ENCODE measurements at places on chromosomes 11 and 22.

DNA sequence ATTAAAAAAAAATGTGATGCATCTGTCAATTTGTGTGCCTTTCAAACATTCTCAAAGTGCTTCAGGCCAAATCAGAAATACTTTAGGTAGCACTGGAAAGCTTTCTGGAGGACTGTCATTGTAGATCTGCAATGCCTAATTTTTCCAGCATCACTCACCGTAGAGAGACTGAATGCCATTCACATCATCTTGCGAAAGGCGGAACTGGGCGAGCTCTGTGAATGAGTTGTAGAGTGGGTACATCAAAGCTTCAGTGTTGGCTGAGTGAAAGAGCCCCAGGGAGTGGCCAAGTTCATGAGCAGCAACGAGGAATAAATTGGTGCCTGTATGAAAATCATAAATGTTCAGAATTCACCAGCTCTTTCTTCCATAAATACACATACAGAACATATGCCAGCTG, 4.0 kb downstream of the MMP10 start:
- DNase-seq = no peak

GRCh38 chr22:23072911-23073491, 2.7 kb downstream of the GNAZ start:
- DNase-seq = no peak

DNA sequence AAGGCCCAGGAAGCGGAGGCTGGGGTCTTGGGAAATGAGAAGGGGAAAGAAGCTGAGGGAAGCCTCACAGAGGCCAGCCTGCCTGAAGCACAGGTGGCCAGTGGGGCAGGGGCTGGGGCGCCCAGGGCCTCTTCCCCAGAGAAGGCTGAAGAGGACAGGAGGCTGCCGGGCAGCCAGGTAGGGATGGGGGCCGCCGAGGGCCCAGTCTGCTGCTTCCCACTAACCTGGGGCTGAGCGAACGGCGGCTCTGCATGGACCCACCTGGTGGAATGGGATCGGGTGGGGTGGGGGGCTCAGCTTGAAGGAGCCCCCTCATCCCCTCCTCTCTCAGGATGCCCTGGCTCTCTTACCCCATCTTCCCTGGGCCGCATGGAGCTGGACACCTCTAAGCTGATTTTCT, 7.7 kb downstream of the EHBP1L1 start:
- DNase-seq = no peak

DNA sequence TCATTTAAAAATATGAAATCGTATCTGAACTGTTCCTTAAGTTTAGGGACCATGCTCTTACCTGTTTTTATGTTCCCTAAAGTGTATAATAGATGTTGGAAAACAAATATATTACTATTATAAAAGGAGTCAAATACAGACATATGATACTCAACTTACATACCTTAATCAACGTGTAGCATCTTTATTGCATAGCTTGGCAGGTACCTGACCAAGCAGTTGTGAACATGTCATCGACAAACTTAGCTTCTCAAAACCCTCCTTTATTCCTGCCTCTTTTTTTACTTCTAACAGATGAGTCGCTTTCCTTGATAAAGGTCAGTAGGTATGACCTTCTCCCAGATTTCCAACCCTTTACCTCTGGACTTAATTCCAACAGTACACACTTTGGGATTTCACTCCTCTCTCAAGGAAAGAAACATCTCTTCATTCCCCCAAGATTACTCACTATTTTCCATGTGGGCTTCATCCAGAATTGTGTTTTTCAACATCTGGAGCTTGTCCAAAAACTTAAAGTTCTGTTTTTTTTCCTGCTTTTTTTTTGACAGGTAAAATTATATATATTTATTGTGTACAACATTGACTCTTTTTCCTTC, 11.9 kb downstream of the HIPK3 start:
- DNase-seq = no peak

DNA sequence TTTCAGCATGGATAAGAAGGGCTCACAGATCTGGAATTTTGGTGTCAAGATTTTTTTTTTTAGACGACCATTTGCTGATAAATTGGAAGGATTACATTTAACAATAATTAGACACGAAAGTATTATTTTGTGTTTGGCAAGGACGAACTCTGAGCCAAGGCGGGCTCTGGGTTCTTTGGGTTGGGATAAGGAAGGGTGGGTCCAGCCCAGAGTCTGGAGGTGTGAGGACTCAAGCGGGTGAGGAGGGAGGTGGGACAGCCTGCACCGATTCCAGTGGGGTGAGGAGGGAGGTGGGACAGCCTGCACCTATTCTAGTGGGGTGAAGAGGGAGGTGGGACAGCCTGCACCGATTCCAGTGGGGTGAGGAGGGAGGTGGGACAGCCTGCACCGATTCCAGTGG, 4.1 kb downstream of the B3GAT1 start:
- DNase-seq = no peak

DNA sequence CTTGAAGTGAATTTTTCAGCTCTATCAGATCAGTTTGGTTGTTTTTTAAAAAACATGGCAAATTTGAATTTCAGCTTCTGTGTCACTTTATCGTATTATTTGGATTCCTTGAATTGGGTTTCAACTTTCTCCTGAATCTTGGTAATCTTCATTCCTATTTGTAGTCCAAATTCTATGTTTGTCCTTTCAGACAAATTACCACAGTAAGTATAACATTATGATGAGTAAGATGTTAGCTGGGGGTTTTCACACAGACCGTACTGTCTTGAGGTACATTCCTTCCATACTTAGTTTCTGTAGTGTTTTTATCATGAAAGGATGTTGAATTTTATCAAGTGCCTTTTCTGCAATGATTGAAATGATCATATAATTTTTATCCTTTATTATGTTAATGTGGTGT, 28.0 kb downstream of the OR5B17 start:
- DNase-seq = no peak

DNA sequence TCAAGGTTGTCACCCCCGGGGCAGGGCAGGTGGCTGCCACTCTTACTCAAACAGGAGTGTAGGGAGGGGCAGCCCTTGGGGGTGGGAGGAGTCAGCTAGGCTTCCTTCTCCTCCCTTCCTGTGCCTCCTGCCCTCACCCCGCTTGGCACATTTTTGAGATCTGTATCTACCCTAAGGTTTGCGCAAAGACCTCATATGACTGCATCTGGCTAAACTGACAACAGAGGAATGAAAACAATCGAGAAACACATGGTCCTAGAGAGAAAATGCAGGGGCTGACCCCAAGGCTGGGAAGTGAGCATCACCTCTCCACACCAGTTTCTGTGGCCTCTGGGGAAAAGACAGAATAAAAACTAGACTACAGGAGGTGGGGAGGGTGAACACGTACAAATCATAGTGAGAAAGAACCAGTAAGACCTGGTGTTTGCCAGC, 28.1 kb downstream of the IGSF9B start:
- DNase-seq = no peak

DNA sequence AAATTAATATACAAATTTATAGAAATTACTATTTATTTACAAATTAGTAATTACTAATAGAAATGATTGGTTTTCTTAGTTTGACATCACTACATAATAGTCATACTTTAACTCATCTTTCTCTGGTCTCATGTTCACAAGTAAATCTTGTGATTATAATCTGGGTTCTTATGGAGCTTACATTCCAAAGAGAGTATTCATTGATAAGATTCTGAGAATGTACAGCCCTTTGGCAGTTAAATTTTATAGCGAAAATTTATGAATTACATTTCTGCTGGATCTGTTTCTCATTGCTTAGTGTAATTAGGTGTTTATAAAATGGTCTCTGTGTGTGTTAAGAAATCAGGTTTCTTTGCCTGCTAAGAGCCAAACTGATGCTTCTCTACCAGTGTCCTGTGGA, 175.2 kb downstream of the TMEM135 start:
- no peak for DNase-seq

DNA sequence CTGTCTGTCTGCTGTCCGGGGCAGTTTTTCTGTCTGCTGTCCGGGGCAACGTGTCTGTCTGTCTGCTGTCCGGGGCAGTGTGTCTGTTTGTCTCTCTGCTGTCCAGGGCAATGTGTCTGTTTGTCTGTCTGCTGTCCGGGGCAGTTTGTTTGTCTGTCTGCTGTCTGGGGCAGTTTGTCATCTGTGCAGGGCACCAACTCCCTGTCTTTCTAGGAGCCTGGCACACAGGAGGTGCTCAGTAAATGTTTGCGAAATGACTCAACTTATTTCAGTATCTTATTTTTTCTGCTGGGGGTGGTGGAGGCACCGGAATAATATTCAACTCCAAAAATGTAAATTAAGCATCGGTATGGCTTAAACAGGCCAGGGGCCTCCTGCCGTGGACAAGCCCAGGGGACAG, 12.0 kb upstream of the TTLL12 start:
- DNase-seq = no peak

DNA sequence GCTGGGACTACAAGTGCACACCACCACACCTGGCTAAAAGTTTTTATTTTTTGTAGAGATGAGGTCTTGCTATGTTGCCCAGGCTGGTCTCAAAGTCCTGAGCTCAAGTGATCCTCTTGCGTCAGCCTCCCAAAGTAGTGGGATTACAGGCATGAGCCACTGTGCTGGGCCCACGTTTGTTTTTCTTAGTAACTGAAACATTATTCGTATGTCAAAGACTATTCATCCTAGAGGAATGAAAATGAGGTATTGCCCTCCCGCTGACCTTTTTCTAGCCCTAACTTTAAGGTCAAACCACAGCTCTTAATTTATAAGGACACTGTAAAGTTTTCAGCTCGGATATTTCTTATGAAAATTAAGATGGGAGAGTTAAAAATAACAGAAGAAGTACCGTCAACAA, 33.2 kb upstream of the PAX6 start:
- no peak for DNase-seq

DNA sequence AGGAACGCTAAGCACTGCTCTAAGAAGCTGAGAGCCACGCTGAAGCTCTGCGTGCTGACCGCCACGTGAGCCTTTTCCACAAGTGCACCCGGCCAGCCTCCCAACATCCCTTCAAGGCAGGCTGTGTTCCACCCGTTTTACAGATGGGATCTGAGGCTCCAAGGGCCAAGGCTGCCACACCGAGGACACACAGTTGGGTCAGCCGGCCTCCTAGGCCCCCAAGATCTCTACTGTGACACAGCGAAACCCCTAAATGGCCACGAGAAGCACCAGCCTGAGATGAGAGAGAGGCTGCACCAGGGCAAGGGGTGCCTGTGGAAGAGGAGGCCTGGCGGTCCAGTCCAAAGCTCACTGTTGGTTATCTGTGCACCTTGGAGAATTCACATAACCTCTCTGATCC, 11.8 kb upstream of the CD5 start:
- DNase-seq = no peak

DNA sequence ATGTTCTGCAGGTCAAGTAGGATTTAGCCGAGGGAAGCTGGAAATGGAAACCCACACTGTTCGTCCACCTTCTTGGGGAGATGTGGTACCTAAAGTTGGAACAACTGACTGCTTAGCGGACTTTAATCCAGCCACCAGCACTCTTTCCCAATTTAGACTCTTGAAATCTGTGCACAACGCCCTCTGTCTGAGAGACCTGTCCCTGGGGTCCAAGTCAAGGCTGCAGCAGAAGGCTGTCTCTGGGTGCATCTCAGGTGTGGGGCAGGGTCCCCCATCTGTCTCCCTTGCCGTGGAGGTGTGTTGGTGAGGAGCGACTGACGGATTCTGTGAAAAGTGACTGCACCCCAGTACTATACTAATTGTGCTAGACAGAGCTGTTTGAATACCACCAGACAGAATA, 168.2 kb upstream of the CADM1 start:
- DNase-seq = no peak

DNA sequence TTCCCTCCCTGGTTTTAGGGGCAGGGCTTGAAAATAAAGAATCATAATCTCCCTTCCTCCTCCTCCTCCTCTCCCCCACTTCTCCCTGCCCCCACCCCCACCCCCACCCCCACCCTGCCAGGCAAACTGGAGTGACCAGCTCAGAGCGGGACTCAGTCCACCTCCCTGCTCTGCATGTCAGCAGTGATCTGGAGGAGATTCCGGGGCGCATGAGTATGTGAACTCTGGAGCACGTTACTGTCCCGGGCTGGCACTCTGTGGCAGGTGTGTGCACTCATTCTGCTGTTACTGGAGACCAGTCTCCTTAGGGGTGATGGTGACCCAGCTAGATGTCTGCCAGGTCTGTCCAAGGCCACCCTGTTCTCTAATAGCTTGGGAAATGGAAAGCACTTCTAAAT, 33.9 kb downstream of the MARK2 start:
- no peak for DNase-seq

Measured in eye (tissue), 1 donor.